ENCODE measurements at places on chromosomes 1 and 21.

DNA sequence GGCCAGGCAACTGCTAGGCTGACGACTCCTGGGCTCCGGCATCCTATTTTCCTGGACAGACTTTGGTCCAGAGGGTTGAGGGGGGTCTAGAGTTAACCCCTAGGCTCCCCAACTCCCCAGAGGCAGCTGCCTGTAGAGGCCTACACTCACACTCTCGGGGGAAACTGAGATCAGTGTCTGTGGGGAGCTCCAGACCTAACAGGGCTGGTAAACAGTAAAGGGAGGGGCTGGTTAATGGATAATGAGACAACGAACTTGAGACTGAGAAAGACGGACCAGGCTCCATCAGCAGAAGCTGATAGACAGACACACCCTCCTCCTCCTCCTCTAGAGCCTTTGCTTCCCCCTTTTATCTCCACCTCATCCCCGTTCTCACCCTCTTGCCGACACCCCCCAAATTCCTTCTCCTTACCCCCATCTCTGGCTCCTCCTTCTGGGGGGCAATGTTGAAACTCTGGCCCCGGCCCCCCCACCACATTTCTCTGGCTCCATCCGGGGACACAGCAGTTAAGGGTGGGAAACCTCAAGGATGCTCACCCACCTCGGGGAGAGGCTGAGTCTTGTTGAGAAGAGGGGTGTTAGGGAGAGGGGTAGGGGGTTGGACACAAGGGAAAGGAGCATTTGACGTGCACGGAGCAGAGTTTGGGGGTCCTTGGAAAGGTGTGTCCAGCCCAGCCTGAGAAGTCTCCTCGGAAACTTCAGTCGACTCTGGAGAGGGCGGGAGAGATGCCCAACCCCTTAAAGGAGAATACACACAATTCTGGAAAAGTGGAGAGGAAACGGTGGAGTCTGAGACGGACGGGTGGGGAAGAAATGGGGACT lies at the start of gene MTMR11:
Gene MTMR11 (minus strand): TSS at position 710 of the 822 bp plus-strand sequence. CDS start 232 bp downstream, at position 478.
- no peak for DNase-seq

- no peak for DNase-seq
These were observed 37.9 kb downstream of the RGL1 start for GRCh38 chr1:183842795-183843144.

GRCh38 chr1:112767646-112768045 lies 52.5 kb upstream of the PPM1J start:
- DNase-seq, result no peak

DNA sequence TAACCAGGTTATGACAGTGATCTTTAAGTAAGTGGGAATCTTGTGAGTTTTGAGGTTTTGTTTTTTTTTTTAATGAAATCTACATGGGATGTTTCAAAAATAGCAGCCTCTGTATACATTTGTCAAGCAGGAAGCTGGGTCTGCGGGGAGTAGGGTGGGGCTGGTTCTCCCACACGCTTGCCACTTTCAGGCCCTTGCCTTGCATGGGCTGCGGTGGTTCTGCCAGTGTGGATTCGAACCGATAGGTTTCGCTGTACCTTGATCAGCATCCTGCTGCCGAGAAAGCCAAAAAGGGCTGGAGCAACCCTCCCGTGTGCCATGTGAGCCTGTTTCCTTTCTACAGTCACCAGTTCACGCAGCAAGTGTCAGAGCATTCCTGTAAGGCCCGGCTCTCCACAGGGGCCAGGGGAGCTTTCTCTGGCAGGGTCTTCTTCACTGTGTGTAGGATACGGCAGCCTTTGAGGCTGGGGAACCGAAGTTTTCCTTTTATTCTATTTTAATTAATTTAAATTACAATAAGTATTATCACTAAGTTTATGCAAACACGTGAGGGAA lies 79.2 kb upstream of the SAMD11 start:
- DNase-seq, result no peak

- DNase-seq, result no peak
These were observed 73.3 kb upstream of the TINAGL1 start for GRCh38 chr1:31502926-31503511.

DNA sequence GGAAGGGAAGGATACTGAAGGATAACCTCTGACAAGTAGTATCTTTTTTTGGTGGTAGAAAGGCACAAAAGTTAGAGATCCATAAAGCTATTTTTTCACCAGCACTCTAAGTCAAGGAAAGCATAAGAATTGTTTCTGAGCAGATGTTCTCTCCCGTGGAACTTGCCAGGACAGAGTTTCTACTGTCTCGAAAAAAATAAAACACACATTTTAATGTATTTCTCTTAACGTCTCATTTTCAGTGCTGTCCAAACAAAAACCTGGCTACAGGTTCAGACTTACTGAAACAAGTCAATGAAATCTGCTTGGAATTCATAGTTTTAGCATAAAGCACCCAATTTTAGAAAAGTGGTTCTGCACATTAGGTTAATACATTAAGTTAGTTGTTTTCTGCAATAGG lies 338.3 kb downstream of the LTN1 start:
- no peak for DNase-seq

GRCh38 chr1:227744668-227745067 lies 9.4 kb downstream of the SNAP47 start:
- no peak for DNase-seq

- no peak for DNase-seq
These were observed 31.6 kb downstream of the CD1D start for GRCh38 chr1:158212320-158212719.

DNA sequence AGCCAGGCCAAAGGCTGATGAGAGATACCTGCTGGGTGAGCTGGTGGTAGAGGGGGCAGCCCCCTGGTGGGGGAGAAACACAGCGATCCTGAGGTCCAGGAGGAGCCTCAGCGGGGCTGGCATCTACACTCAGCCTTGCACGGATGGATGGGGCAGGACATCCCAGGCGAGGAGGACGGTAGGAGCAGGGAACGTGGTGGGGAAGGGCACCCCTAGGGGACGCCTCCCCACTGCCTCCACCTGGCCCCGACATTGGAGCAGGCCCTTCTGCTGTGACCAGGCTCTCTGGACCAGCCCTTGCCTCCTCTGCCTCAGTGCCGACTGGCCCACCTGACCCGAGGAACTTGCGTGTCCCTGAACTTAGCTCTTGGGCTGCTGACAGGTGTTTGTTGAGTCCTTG lies 6.4 kb upstream of the MMEL1 start:
- no peak for DNase-seq

- DNase-seq, result no peak
These were observed 34.1 kb upstream of the COL11A1 start for GRCh38 chr1:103142461-103142860.

DNA sequence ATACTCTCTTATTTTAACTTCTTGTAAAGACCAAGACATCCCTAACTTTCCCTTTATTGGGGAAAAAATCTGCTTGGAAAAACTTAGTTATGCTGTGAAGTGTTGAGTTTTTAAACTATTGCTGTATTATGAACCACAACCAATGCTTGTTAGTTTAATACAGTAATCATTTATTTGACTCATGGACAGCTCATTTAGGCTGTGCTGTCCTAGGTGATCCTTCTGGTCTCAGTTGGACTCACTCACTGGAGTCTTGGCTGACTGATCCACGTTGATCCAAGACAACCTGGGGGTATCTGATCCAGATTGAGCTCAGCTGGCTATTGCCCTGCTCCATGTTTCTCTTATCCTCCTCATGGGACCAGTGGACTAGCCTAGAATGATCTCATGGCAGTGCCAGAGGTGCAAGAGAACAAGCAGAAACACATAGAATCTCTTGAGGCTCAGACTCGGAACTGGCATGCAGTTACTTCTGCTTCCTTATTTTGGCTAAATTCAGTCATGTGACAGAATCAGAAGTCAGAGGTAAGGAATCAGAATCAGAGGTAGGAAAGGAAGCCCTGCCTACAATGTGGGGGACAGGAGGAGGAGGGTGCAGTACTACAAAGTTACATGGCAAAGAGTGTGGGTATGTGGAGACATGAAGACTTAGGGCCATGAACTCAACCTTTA lies 156.5 kb downstream of the FGGY start:
- DNase-seq, result no peak

GRCh38 chr1:233081735-233082134 lies 131.3 kb downstream of the NTPCR start:
- DNase-seq, result no peak

GRCh38 chr21:15617964-15618363 lies 111.8 kb upstream of the USP25 start:
- no peak for DNase-seq

DNA sequence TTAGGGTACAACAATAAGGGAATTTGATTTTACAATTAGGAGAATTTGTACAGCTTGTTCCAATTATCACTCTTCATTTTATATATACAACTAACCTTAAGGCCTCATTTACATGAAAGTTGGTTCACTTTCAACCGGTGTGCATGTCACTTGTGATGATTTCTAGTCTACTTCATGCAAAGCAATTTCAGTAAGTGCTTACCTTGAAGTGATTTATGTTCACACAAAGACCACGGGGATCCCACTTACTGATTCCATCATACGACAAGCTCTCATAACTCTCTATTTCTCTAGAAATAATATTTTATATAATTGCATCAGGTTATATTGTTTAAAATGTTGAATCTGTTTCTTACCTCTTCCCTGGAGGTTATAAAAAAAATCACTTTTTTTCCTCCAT lies 100.3 kb upstream of the CHODL start:
- no peak for DNase-seq

- DNase-seq, result no peak
These were observed 260.7 kb upstream of the CSF3R start for GRCh38 chr1:36743286-36744005.

DNA sequence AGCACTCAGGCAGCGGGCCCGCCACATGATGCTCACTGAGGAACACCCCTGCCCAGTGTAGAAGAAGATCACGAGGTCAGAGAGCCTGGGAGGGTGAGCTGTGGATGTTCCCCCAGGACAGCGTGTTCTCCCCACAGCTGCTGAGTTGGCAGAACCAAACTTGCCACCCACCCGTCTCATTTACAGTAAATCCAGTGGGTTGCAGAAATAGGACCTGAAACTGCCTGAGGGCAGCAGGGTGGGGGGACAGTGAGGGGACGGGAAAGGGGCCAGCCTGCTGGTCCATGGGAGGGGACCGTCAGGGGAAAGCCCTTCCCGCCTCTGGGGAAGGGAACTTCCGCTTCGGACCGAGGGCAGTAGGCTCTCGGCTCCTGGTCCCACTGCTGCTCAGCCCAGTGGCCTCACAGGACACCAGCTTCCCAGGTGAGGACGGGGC lies at the start of gene C1QB:
Gene C1QB (plus strand): TSS at position 356 of the 436 bp plus-strand sequence. CDS start 6,227 bp downstream, outside the sequence.
- DNase-seq, result no peak

GRCh38 chr1:8545078-8545477 lies 227.2 kb downstream of the SLC45A1 start:
- DNase-seq, result no peak

GRCh38 chr1:234843946-234844345 lies 234.0 kb upstream of the IRF2BP2 start:
- DNase-seq, result no peak

DNA sequence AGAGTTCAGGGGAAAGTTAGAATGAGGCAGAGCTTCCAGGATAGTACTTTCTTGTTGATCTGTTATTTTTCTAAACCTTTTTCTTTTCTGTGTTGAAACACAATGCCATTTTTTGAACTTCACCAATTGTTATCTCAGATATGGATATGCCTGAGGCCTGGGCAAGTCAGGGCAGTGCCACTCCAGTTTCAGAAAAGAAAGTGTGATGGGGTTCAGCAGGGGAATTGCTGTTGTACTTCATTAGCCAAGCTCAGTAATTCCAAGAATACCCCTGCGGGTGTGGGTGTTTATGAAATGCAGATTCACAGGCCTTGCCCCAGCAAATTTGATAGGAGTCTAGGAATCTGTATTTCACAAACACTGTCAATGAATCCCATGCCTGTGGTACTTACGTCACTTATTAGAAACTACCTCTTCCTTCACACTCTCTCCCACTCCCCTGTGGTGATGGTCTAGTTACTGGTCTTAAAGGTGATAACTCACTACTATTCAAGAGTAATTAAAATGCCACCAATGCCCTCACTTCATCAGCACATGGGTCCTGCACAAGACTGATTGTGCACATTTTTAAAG lies 142.3 kb downstream of the PBX1 start:
- DNase-seq, result no peak

GRCh38 chr1:224132901-224133300 lies 19.0 kb downstream of the FBXO28 start:
- DNase-seq, result no peak

DNA sequence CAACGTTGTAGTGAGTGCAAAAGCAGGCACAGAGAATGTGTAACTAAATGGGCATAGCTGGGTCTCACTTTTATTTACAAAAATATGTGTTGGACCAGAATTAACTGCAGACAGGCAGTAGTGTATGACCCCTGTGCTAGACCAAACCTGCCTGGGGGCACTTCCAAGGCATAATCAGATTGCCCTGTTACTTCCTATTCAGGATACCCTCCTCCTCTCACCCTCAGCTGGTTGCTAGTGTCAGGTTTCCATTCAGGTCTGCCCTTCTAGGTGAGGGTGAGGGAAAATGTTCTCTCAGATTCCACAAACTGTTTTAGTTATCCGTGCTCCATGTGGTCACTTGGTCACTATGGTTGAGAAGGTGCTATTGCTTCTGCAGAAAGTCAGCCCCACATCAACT lies 387.3 kb downstream of the LMX1A start:
- no peak for DNase-seq

DNA sequence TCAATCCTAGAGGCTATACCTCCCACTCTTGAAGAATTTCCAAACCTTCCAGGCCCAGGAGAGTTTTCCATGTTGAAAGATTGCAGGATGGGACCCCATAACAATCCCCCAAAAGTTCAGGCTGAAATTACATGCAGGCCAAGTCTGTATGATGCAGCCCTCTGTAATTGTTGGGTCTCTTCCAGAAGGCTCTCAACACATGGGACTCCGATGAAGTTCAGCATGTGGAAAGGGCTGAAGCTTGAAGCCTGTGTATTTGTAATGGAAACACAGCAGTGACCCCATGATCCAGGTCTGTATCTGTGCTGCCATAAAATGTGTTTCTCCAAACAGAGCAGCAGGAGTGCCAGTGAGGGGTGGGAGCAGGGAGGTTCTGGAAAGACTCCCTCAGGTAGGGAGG lies 202.5 kb upstream of the LYPLAL1 start:
- no peak for DNase-seq

DNA sequence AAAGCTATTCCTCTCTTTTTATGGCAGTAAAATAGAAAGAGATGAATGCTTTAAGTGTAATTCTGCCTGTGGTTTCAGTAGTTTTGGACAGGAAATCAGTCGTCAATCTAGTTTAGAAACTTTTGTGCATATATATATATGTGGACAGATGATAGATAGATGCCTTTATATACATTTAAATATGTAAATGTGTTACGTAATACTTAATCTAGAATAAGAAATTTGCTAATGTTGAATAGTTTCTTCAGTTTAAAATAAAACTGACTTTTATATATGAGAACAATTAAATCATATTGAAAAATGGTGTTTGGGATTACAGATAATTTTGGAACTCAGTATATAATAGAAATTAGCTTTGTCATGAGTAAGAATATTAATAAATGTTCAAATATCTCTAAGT lies 1165.7 kb upstream of the NCAM2 start:
- DNase-seq, result no peak

DNA sequence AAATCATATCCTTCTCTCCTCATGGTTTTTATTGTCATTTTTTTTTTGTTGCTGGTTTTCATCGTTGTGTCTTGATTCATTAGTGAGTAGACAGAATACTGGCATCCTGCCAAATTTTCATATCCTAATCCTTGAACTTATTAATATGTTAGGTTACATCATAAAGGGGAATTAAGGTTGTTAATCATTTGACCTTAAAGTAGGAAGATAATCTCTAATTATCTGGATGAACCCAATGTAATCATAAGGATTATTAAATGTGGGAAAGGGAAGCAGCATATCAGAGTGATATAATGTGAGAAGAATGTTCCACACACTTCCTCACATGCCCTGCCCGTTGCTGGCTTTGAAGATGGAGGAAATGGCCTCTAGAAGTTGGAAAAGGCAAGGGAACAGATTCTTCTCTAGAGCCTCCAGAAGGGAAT lies 299.7 kb downstream of the HMCN1 start:
- DNase-seq, result no peak

GRCh38 chr1:192747301-192747700 lies 61.5 kb upstream of the RGS2 start:
- DNase-seq, result no peak
